ENCODE measurements at places on chromosomes 4 and X.

DNA sequence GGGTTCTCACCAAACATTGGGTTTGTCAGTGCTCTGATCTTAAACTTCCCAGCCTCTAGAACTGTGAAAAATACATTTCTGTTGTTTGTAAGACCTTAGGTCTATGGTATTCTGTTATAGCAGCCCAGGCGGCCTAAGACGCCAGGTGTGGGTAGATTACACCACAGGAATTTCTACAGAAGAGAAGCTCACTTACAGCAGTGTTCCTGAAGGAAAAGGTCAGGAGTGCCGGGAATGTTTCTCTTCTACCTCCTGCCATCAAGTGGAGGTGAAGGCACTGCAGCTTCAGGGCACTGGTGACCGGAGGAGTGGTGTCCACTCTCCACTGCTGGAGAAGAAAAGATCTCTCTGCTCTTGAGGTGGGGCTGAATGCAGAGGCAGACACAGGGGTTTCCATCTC is 45.7 kb downstream of the FHDC1 start:
- DNase-seq = no peak

GRCh38 chrX:39749728-39750127 is 348.0 kb downstream of the BCOR start:
- no peak for DNase-seq

DNA sequence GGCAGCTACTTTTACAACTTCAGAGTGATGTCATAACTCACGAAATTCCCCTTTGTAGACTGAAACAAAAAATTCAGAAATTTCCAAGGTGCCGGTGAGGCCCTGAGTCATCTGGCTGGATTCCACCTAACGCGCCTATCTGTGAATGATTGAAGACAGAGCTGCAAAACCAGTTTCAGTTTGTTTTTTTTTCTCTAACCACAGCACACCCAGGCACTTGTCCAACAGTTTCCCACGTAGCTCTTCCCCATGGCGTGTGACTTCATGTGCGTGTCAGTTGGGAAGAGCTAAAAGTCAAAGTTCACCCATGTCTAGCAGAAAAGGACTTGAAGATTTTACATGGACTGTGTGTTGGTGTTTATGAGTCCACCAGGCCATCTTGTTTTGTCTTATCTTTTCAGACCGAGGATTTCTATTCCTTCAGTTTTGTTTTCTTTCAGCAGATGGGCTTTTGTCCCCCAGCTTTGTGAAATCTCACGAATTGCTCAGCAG is 16.4 kb downstream of the TCEANC start:
- peak; percentile 75 for DNase-seq

DNA sequence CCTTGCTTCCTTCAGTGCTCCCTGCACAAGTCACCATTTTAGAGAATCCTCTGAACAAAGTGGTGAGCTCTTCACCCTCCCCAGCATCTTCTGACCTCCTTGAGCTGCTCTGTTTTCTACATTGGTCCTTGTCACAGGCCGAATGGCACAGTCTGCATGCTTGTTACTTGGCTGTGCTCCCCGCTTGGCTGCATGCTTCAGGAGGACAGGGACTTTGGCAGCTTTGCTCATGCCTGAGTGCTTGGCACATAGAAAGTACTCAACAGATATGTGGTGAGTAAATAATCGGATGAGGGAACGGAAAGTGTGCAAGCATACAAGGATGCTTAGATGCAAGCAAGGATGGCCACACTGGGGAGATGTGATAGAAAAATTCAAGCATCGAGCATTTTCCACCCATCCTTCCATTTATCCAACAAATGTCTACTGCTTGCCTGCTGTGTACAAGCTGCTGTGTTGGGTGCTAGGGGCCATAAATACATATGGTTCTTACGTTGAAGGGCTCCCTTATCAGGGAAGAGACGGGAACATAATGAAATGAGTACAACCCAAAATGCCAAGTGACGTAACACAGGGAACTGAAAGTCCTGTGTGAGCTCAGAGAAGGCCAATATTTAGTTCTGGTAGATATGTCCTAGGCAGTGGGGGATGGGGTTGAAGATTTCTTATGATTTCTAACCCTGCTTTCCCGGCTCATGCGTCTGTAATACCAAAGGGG is 31.2 kb downstream of the SLC2A9 start:
- no peak for DNase-seq
